Cardiac fibroblast (primary cell): ENCODE measurements at places on chromosomes 1 and 21.

- no peak for DNase-seq
These were observed 1388.1 kb downstream of the AMY1C start for GRCh38 chr1:105137543-105138457.

- no peak for DNase-seq
These were observed 119.8 kb downstream of the RGS21 start for GRCh38 chr1:192436441-192437078.

GRCh38 chr1:92877081-92877711, 45.4 kb downstream of the RPL5 start:
- no peak for DNase-seq

GRCh38 chr1:1538334-1538733, 2.1 kb downstream of the TMEM240 start:
- DNase-seq, result no peak

GRCh38 chr1:196376630-196377328, 231.5 kb downstream of the KCNT2 start:
- DNase-seq, result no peak

- DNase-seq, result peak; percentile 95
These were observed 142.0 kb upstream of the ZNHIT6 start for GRCh38 chr1:85850238-85850637.

DNA sequence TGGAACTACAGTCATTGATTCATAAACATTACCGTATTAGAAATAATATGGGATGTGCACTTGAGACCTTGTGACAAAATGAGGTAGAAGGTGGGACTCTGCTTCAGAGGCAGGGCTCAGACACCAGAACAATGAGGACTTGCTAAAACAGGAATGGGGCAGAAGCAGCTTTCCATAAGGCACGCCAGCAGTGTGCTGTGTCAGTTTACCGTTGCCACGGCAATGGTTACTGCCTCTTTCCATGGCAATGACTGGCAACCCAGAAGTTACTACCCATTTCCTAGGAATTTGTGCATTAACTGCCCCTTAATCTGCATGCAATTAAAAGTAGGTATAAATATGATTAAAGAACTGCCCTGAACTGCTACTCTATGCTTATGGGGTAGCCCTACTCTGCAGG, 169.0 kb downstream of the CHRM3 start:
- DNase-seq, result no peak

DNA sequence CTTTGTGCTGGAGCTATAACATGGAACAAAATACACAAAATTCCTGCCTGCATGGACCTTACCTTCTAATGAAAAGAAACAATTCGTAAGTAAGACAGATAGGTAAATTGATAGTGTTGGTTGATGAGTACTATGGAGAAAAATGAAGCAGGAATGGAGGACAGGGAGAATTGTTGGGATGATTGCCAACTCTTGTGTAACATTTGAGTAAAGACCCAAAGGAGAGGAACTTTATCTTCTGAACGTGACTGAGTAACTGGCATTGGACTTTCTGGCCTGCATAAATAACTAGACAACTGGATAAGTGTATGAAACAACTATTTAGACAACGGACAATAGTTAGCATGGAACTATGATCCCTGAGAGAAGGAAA, 6.8 kb upstream of the EFCAB14 start:
- peak; percentile 67 for DNase-seq

DNA sequence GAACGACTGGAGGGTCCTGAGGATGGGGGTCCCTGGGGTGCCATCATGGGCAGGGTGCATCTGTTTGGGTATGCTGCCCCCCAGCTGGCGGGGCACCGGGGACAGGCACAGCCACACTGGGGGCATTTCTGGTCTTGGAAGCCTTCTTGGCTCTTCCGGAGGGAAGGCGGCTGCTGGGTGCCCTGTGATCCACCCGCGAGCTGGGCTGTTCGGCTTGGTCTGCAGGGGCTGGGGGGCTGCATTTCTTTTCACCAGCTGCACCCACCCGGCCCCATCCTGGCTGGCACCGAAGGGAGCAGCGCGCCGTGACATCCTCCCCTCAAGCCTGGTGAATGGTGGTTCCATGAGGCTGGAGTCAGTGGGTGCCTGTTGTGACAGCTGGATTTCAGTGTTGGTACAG, 12.2 kb downstream of the FAAP20 start:
- no peak for DNase-seq

GRCh38 chr1:232329103-232329813, 300.7 kb downstream of the SIPA1L2 start:
- DNase-seq, result no peak

DNA sequence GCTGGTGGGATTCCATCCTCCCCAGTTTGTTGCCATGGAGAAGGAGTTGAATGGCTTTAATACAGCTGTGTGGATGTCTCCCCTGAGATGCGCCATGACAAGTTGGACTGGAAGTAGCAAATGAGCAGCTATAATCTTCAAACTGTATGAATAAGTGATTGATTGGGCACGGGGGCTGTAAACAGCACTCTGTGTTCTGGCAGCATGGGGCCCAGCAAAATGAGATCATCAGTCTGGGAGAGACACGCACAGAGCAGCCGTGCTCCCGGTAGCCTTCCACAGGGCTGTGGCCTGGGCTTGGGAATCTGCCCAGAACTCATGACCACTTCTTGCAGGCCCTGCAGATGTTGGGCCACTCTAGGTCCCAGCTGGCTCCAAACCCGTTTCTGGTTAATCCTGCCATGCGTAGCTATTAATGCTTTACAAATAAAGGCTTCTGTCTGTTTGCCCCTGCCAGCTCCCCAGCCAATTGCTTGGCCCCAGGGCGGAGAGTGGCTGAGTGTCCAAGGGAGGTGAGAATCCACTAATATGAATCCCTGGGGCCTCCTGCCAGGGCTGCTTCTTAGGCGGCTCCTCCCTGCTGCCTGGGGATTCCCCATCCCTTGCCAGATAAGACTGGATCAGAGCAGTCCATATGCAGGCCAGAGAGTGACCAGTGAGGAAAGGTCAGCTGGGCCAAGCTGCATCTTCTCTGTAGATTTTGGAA, 642.9 kb downstream of the AJAP1 start:
- DNase-seq, result no peak

GRCh38 chr1:101308935-101309333, 72.1 kb downstream of the S1PR1 start:
- no peak for DNase-seq
